ENCODE measurements at places on chromosomes 5 and 9.
A peak's percentile ranks its signal among the peaks of the same experiment; 100 is the strongest.

DNA sequence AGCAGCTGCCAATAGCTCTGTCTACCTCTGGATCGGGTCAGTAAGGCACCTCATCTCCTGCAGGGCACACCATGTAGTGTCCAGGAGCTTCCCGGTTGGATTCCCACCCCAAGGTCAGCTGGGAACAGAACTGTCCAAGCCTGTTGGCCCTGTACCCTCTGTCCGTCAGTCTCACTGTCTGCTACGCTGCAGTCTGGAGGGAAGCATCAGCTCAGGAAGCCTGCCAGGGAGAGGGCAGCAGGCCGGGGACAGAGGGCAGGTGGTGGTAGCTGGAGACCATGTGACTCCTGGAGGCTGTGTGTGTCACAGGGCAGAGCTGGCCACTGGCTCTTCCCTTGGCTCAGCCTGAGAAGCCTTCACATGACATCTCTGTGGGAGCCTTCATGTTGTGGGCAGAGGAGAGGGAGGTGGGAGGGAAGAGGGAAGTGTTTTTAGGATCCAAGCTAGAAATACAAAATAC is 134.5 kb downstream of the SEC61B start:
- peak; percentile 64 for DNase-seq

DNA sequence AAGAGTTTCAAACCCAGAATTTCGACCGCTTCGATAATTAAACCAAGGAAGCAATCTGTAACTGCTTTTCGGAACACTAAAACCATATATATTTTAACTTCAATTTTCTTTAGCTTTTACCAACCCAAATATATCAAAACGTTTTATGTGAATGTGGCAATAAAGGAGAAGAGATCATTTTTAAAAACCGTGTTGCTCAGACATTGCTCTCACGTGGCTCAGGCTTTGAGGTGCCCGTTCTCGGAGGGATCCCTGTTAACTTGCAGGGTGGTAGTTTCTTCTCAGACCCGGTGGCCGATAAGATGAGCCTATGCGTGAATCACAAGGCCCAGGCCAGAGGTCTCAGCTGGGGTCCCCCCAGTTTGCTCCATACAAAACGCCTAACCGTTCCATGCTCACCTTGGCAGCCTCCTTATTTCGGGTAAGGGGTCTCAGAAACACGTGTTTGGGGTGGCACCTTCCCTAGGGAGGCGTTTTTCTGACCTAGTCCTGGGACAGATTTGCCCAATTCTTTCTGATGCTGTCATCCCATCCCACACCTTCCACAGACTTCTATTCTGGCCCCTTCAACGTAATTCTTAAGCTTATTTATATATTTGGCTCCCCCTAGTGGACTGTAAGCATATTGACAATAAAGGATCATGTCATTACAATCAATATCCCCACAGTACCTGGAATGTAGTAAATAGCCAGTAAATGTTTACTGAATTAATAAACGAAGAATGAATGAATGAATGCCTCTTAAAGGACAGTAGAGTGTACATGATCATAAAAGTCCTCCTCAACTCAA is 48.1 kb downstream of the THBS4 start:
- peak; percentile 85 for DNase-seq

DNA sequence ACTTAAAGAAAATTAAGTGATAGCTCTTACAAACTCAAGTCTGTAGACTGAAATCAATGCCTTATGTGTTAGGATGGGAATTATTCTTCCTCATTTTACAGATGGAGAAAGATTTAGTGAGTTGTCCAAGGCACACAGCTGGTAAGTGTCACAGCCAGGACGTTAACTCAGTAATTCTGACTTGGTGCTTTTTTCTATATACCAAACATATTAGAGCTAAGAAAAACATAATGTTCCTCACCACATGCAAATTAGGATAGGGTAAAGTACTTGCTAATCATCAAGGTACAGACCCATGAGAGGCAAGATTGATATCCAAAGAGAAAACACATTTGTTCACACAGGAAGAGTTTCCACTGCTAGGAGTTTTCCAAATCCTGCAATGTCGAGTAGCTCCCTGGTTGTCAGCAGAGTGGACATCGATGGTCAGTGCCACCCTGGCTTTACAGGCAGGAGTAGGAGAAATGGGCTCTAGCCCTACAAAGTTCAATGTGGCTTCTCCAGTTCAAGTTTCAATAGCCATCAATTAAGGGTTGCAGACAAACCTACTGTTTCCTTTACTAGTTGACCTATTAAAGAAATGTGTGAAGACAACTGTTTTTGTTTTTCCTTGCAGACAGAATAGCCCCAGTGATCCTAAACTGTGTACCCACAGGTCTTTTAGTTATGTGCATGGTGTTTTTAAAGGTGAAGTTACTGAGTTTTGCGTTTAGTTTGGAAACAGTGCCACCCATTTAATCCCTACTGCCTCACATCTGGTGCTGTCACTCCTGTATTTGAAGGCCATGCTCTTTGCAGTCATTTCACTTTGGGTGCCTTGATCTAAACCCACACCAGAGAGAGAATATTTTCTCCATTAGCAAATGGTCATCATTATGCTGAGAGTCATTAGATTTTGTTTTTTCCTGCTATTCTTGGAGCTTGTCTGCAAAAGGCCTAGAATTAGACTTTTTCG is 460.8 kb upstream of the SMARCA2 start:
- DNase-seq = no peak

- DNase-seq = peak; percentile 68
Measured at GRCh38 chr5:96997265-96997859, 61.5 kb downstream of the LNPEP start.

- no peak for DNase-seq
Measured at GRCh38 chr9:131125038-131125287, 423 bp upstream of the NUP214 start.

GRCh38 chr5:54738118-54738972 is 220.8 kb downstream of the SNX18 start:
- peak; percentile 76 for DNase-seq

- DNase-seq = no peak
Measured at GRCh38 chr5:14745188-14745563, 80.7 kb downstream of the OTULIN start.

DNA sequence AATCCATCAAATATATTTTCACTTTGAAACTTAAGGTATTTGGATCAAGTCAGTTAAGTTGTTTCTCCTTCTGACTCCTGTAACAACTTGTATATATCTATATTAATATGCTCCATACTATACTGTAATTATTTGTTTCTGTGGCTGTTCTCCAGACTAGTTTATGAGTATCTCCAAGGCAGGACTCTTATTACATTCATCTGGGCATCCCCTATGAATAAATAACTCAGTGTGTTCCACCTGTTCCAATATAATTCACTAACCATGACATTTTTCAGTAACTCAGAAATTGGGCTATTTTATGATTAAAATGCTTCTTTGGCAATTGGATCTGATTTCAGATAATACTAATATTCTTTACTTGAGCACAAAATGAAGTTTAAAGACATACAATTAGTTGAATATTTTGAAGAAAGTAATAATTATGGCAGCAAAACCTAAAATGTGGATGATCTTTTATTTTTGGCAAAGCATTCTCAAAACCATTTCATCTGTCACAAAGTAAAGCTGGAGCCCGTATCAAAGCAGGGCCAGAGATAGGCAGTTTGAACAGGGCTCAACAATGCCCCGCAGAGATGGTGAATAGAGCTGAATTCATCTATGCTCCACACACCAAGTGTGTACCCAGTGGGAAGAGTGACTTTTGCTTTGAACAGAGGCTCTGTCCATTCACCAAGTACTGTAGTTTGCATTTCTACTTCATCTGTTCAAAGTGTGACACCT is 314.3 kb downstream of the PDE4D start:
- DNase-seq = no peak

DNA sequence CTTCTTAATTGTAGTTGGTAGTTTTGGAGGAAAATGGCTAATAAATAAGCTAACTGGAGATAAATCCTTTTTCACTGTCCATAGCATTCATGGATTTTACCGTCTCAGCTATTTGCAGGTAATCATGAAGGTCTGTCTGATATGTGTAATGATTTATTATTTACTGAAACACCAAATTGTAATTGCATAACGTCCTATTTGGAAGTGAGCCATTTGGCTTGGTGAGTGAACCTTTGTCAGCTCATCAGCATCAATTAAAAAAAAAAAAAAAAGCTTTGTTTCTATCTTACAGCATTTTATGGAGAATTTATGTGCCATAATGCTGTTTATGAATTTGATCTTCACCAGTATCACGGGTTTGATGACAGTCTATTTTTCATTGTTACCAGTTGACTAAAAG is 20.2 kb downstream of the RECK start:
- DNase-seq = no peak

- no peak for DNase-seq
Measured at GRCh38 chr9:3285365-3286161, 240.2 kb downstream of the RFX3 start.

DNA sequence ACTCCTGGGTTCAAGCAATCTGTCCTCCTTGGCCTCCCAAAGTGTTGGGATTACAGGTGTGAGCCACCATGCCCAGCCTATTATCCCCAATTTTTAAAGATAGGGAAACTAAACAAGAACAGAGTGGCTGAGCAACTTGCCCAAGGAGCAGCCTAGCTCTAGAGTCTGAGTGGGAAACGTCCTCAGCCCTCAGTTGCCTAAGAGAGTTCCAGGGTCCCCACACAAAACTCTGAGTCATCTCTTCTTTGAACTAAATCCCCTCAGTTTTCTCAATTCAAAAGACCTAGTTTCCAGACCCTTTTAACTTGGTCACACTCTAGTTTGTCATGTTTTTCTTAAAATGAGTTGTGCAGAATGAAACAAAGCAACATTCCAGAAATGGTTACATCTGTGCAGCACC is 33.5 kb downstream of the GGTA1 start:
- DNase-seq = no peak

DNA sequence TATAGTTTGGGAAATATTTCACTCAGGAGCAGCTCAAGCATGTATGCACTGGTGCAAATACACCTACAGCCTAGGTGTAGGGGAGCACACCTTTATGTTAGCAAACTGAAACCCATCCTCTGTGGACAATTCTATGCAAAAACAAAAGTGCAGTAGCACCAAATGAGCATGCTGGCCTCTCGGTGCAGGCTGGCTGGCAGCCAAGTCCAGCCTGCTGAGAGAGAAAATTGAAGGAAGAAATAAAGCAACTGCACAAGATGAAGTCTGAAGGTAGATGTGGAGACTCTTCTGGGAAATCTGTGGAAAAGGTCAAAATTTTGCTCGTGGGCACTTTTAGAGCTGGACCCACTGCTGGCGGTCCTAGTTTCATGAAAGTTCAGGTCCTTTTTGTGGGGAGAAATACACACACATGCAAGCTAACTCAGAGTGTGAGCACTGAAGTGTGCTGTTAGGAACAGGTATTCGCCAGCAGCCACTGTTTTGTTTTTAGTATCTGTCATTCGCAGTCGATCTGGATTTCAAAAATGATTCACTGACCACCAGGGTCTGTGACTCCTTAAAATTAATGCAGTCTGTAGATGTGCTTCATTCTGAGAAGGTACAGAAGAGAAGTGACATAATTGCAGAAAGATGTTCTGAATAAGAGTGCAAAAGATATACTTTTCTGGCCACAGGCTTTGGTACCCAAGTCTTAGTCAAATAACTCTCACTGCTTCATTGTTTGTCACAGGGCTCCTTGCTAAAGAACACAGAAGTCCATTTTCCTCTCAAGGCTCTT is 281.7 kb downstream of the PARP8 start:
- DNase-seq = no peak

GRCh38 chr9:129954868-129955550 is 88.0 kb downstream of the FNBP1 start:
- DNase-seq = no peak

DNA sequence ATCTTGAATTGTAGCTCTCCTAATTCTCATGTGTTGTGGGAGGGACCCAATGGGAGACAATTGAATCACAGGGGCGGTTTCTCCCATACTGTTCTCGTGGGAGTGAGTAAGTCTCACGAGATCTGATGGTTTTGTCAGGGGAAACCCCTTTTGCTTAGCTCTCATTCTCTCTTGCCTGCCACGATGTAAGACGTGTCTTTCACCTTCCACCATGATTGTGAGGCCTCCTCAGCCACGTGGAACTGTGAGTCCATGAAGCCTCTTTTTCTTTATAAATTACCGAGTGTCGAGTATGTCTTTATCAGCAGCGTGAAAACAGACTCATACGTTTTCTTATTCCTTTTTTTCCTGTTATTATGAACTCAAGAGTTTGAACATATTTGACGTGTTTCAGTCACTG is 39.1 kb downstream of the RETREG1 start:
- peak; percentile 18 for DNase-seq

GRCh38 chr5:7857926-7858632 is 7.1 kb upstream of the CFAP90 start:
- no peak for DNase-seq

- DNase-seq = peak; percentile 48
Measured at GRCh38 chr5:125604104-125604503, 819.1 kb upstream of the GRAMD2B start.

GRCh38 chr9:89952401-89952800 is 347.6 kb downstream of the GADD45G start:
- peak; percentile 88 for DNase-seq

DNA sequence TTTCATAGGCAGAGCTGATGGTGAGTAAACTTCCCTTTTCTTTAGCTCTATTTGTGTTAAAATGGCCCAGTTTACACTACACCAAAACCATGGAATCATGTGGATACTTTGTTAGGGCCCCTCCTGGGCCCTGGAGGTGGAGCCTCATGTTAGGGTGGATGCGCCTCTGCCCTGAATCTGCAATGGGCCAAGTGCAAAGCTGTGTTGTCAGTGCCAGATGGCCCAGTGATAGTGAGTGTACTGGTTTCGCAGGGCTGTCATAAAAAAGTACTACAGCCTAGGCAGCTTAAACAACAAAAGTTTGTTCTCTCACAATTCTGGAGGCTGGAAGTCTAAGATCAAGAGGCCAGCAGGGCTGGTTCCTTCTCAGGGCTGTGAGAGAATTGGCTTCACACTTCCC is 64.8 kb downstream of the HSPA4 start:
- DNase-seq = no peak

GRCh38 chr5:40410964-40411635 is 268.6 kb upstream of the PTGER4 start:
- DNase-seq = peak; percentile 53

GRCh38 chr9:111349766-111350165 is 19.7 kb upstream of the OR2K2 start:
- DNase-seq = no peak

DNA sequence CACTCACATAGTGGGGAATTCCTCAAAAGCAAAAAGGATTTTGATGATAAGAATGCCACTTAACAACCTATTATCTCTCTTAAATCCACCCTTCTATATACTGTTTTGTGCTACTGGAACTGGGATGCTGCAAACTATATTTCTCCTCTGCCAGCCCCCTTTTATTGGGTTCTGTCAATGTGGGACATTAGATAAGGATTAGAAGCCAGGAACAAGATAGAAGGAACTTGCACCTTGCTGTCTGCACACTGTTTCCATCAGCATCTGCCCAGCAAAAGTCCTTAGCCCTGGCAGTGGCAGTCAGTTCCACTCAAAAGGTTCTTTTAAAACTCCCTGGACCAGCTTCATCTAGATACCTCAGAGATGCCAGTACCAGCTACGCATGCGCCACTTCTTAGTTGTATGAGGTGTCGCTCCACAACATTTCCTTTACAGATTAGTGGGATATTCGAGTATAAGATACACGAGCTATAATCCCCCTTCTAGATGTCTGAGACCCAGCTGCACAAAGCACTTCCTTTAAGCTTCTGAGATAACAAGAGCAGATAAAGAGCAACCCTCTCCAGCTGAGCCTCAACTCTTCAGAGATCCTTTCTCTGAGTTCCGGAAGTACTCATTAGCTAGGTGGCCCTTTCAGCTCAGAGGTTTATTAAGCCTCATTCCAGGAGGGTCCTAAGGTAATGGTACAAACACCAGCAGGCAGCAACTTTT is 45.3 kb downstream of the CERT1 start:
- no peak for DNase-seq
